ENCODE measurements at places on chromosomes 12 and 14. TPM values are rescaled to one million over a fixed set of nuclear protein-coding genes. Genes with fewer than 3 reads are reported as not detected.

DNA sequence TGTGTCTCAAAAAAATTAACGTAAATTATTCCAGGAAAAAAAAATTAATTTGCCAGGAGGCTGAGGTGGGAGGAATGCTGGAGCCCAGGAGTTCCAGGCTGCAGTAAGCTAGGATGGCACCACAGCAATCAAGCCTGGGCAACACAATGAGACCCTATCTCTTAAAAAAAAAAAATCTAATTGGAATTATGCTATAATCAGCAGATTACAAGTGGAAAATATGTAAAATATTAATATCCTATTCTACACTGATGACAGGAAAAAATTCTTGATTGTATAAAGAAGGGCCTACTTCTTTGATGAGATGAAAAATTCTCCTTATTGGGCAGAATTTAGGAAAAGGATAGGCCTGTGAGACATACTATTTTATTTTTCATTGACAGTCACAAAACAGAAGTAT, 114.0 kb downstream of the RALGAPA1 start:
- no peak for DNase-seq

- DNase-seq: peak; percentile 90
These were observed 11.8 kb upstream of the OR6S1 start for GRCh38 chr14:20652996-20653975.

Gene ALG10B
- 8.5 TPM for total RNA-seq

DNA sequence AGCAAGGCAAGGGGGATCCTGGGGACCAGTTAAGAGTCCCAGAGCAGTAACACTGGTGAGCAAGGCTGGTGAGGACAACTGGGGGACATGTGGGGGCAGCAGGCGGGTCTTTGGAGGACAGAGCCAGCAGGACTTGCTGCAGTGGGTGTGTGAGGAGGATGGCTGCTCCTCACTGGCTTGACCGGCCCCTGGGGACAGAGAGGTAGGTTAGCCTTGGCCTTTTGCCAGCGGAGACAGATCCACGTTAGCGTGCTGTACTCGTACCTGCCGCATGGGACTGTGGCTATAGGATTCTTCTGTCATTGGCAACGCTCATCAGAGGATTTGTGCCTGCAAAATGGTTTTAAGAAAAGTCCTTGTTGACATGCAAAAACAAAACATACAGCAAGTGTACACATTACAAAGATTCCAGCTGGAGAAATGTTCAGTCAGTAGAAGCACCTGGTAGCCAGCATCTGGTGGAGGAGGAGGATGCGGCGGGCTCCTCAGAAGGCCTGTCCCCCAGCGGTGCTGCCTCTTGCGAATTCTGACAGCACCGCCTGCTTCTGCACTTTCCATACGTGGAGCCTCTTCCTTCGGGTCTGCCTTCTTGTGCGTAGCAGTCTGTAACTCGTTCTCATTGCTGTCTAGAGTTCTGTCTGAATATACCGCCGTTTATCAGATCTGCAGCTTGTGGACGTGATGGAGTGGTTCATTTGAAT, 91.3 kb downstream of the EP400 start:
- DNase-seq: no peak

Gene PDE3A
- total RNA-seq: under 0.01 TPM

DNA sequence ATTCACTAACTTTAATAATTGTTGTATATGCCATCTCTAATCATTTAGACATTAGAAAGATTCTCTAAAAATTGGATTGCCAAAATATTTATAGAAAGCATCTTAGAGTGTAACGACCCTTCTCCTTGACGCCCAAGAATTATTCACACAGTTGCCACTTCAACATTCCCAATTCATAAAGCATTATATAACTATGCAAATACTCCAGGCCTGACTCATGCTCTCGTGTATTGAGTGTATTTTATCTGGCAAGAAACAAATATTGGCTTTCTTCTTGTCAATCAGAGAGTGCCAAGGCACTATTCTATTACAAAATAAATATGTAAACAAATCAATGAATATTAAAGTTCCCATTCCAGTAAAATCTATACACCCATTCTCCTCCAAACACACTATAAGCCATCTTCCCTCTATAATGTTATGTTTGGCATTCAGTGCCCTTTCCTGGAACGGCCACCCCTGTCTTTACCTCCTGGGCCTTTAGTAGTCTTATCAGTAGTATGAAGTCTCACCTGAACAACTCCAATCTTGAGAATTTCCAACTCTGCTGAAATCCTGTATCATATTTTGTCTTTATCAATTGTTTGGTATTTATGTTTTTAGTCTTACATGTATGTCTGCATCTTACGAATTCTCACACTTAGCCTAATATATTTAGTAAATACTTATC, 182.6 kb downstream of the PIK3C2G start:
- DNase-seq: no peak
